ENCODE measurements at places on chromosomes 2 and 18.

- DNase-seq: no peak
Measured at GRCh38 chr2:96921561-96922319, 51.9 kb upstream of the SEMA4C start.

DNA sequence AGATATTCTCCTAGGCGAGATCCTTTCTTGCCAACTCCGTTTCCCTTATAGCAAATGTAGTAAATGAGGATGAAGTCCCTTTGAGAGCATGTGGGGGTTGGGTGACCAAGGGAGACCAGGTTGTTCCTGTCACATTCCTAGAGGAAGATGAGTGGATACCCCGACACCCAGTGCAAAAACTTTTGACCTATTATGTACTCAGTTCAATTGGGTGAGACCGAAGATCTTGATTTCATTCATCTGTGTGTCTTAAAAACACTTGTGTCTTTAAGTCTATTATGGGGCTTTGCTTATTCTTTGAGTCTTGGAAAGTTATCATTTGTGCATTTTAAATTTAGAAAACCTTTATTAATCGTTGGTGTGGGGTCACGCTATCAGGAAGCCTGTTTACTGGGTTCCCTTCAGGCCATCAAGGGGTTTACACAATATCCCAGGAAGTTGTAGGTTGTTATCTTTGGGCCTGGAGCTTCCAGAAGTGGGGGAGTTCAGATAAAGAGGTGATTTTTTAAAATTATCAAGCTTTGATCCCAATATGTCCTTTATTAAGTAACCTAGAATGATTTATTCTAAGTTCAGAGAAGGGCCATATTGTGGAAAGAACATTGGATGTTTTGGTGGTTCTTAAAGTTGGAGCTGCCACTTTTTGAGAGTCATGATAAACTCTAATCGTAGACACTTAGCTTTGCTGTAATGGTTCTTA lies 2.8 kb downstream of the RHOB start:
- no peak for DNase-seq

DNA sequence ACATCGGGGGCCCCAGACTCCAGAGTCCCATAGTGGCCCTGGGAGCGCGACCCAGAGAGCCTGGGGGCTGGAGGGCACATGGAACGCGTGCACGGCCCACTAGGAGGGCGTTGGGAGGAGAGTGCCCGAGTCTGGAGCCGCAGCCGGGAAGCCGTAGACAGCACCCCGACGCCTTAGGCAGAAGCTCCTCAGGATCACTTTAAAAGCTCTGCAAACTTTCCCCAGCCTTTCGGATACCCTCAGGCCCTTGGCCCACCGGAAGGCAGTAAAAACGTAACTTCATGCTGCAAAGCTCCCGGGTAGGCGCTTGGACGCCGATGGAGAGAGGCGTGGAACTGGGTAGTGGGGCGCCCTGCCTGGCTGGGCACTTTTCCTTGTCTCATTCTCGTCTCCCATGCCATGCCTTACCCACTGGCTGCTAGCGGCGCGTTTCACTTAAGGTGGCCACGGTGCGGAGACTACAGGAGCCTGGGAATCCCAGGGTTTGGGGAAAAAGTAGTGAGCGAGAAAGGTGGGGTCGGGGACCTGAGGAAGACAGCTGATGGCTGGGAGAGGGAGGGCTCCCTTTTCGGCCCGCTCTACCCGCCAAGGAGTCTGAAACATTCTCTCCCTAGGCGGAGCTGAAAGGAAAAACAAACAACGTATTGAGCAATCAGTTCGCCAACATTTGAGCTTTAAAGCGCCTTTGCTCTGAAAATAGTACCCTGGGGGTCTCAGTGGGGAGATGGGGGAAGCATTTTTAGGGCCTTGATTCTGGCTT lies 141.8 kb downstream of the MEIS1 start:
- DNase-seq: no peak

- no peak for DNase-seq
Measured at GRCh38 chr18:46069524-46069923, 2.5 kb downstream of the PSTPIP2 start.

DNA sequence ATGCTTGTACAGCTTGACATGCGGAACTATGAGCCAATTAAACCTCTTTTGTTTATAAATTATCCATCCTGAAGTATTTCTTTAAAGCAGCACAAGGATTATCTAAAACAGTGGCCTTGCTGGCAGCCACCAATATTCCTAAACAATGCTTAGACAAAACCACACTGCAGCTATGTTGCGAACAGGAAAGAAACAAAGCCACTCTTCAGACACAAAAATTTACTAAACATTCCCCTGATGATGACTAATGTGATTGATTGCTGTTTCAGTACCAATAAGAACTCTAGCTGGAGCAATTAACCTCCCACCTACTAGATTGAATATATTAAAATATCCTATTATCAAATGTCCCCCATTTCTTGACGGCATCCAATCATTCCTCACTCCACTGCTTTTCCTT lies 325.8 kb upstream of the REG3G start:
- no peak for DNase-seq

- no peak for DNase-seq
Measured at GRCh38 chr18:36496022-36496421, 198.5 kb downstream of the FHOD3 start.

- DNase-seq: peak; percentile 85
Measured at GRCh38 chr2:33069894-33070651, 123.3 kb downstream of the LTBP1 start.

DNA sequence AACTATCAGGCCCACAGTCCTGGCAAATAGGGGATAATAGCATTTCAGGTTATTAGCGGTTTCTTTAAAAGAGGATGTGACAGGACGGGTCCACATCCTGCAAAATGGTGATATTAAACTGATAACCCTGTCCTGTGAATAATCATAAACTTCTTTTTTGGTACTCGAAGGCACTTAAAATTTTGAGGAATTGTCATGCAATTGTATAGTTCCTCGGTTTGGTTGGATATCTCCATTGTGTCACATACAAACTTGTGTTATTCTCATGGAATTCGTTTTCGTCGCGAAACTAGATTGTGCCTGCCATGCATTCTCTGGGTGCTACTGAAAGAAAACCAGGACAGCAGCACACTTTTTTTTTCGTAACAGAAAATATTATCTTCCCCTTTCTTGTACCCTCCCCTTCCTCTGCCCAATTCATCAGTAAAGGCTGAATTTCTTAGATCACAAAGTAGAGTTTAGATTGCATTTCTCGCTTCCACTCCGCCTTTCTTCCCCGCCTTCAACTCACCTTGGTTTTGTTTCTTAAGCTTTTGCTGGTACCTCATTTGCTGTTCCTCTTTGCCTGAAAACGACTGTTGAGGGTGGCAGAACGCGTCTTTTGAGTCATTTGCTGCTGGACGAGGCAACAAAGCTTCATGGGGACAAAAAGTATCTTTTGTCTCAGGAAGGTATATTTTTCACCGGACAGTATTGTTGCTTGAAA lies 1.3 kb downstream of the CERS6 start:
- DNase-seq: no peak

- no peak for DNase-seq
Measured at GRCh38 chr2:12603781-12604295, 112.9 kb upstream of the TRIB2 start.

- DNase-seq: no peak
Measured at GRCh38 chr2:74297391-74297790, 45.8 kb downstream of the SLC4A5 start.

DNA sequence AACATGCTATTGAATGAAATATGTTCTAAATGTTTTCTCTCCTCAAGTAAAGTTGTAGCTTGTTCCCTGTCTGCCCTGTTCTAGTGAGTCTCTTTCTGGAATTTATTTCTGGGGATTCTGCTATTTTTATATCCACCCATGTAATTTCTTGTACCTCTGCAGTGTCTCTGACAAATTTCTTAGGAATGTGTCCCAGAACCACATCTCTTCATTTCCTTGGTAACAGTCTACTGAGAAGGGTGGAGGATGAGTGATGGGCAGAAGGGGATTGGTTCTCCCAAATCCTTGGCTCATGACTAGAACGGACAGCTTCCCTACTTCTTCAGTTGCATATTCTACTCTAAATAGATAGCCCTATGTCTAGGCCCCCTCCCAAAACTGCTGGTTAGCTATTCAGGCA lies 490.6 kb upstream of the LINC00305 start:
- no peak for DNase-seq

DNA sequence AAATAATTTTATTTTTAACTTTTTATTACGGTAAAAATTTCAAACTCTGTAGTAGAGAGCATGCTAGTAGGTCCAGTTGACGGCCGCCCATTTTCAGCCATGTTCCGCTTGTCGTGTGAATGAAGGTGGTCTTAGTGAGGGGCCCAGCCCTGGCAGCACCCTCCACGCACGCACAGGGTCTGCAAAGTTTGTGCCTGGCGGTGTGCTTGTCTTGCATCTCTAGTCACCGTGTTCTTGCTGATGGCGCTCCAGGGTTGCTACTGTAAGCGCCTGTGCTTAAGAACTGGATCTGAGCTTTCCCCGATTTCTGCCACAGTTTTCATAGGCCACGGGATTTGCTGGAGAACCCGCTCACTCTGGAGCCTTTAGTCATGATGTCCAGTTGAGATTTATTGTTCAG lies 28.9 kb downstream of the LDLRAD4 start:
- peak; percentile 70 for DNase-seq

DNA sequence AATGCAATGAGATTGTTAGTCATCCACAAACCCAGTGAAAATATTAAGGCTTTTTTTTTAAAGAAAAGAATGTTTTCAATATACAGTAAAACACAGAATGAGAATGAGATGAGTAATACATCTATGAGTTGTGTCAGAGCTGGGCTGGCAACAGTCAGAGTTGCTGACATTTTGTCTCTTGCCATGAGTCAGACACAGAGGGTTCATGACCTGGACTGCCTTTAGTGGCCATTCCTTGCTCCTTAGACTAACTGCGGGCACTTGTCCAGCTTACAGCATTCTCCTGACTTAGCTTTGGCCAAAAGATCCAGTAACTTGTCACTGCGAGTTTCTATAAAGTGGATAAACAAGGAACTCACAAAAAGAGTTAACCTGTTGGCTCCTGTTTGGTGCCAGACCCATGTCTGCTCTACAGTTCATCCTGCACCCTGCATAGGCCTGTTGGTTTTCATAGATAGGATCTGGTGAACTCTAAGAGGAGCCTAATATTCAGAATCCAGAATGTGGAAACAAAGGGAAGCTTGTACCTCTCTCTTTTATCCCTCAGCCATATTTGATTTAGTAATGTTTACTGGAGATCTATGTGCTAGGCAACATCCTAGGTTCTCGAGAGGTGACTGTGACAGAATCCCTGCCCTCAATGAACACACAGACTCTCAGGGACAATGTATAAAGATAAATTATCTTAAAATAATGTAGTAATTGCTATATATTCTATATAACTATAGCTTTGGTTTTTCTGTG lies 391.5 kb upstream of the VWC2L start:
- DNase-seq: no peak

DNA sequence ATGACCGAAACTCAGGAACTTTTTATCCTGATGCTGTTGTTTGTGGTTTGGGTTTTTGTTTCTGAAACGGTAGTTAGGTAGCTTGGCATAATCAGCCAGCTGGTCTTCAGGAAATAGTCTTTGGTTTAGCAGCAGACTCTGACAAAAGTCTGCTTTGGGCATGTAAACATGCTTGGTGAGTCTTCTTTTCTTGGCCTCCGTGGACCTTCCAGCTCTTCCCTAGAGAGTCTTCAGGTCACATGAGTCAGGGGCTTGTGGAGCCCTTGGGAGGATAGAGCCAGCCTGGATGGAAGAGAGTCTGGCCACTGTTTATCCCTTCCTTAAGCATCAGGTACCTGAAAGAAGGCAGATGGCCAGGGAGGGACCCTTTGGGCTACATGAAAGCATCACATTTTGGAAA lies 154.5 kb downstream of the MGAT5 start:
- DNase-seq: no peak

Measured in lower leg skin (tissue), 4 donors.